ENCODE measurements at places on chromosomes 1 and 21.

- no peak for DNase-seq
Observed at GRCh38 chr1:241637046-241637590, 3.1 kb downstream of the CHML start.

DNA sequence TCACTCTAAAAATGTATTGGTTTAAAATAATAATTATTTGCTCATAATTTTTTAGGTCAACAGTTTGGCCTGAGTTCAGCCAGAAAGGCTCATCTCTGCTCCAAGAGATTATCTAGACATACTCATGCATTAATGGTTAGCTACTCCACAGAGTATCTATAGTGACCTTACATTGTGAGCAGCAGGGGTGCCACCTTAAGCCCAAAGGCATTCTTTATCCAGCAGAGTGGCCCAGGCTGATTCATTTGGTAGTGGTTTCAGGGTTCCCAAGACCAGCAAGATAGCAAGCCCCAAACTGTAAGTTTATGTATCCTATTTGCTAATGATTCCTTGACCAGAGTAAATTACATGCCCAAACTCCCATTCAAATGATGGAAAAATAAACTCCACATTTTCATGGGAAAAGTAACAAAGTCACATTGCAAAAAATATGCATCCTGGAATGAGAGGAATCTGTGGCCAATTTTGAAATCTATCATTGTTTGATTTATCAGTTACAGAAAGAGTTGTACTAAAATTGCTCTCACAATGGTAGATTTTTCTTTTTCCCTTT lies 182.6 kb upstream of the KCNK2 start:
- no peak for DNase-seq

- no peak for DNase-seq
Observed at GRCh38 chr1:193700710-193701355, 514.4 kb upstream of the B3GALT2 start.

- DNase-seq = no peak
Observed at GRCh38 chr1:170213596-170213995, 67.8 kb downstream of the NTMT2 start.

DNA sequence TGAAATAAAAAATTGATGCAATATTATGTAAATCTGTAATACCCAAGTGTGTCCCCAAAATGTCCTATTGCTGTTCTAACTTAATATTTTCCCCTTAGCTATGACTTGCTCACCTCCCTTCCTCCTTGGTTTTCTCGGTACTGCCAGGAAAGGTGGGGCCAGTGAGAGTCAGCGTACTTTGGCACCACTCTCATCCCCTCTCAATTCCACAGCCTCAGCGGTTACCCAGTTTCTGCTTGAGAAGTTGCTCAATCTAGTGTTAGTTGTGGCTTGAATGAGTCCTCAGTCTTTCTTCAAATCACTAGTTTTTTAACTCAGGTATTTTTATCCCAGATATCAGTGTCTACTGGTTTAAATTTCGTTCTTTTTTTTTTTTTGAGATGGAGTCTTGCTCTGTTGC lies 32.3 kb downstream of the BCAS2 start:
- no peak for DNase-seq

DNA sequence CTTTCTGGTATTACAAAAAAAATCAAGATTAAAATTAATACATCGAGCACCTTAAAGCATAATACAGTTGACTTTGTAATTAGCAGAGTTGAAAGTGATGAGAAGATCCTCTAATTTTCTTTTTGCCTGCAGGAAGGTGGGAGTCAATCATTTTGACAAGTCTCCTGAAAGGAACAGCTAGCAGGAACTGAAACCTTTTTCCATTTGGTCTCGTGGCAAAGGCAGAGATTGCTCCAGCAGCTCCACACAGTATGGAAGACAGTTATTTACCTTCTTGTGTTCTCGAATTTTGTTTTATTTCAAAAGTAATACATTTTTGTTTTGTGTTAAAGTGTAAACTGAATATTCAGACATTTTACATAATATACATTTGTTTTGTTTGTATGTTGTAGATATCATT lies 7.7 kb downstream of the S100PBP start:
- DNase-seq = no peak

All from NCI-H187 (cell line).